ENCODE measurements at places on chromosomes 5 and 9.

DNA sequence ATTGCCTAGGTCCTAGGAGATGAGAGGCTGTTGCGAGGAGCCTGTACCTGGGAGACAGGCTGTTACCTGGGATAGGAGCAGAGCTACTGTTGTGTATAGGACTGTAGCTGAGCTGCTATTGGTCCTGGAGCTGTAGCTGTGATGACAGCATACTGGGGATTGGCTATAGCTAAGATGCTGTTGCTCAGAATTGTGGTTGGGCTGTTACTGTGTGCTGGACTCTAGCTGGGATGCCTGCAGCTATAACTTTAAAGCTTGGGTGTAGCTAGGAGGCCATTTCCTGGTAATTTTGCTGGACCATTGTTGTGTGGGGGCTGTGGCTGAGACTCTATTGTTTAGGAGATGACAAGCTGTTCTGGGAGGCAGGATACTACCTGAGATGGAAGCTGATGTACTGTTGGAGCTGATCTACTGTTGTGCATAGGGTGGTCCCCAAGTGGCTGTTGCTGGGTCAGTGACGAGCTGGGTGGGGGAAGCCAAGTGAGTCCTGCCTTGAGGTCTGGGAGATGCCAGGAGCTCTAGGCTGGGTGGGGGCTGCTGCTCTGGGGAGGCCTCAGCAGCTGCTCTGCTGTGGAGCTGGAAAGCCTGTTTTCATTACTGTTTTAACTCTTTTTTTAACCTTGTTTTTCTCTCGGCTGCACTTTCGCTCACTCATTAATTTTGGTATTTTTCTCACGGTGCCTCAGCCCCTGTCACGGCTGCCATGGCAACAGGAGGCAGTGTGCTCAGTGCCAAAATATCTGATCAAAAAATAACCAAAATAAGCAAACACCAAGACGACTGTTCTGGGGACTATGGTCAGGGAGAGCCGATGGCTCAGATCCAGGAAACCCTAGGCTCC is 3.0 kb upstream of the PCDH1 start:
- peaks cover 17% of the 10 kb centered on the region for H3K4me1 ChIP-seq
- DNase-seq: peak; percentile 66
- no peak overlapping the region for H3K4me3 ChIP-seq
- H3K36me3 ChIP-seq: no peaks in the 10 kb centered on the region
- no peaks in the 10 kb centered on the region for H3K27me3 ChIP-seq

DNA sequence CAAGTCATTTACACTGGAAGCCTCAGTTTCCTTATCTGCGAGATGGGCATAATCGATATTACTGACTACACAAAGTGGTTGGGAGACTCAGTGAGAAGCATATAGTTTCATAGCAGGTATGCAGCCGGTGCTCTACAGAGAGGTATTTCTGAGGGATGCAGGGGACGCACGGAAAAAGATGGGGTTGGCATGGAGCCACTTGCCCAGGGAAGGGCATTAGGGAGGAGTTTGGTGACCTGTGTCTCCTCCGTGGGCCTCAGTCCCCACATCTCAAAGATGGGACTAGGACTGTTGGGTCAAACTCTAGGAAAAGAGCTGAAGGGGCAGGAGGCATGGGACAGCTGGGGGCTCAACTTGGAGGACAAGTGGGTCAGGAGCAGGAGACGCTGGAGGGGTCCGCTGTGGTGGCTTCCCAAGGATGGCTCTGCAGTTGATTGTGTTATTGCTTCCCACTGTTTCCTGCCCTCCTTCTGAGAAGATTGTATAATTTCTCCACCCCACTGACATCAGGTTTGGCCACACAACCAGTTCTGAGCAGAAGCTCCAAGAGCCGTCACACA is 158.6 kb upstream of the ALDH1B1 start:
- no peak overlapping the region for H3K27ac ChIP-seq
- no peak for DNase-seq
- peaks cover 7% of the 10 kb centered on the region for H3K4me1 ChIP-seq
- no peaks in the 10 kb centered on the region for H3K36me3 ChIP-seq

GRCh38 chr9:22919423-22919822 is 472.8 kb downstream of the DMRTA1 start:
- no peak overlapping the region for H3K4me3 ChIP-seq
- H3K27me3 ChIP-seq: no peaks in the 10 kb centered on the region
- no peak for DNase-seq
- no peaks in the 10 kb centered on the region for H3K4me1 ChIP-seq
- no peak overlapping the region for H3K27ac ChIP-seq

DNA sequence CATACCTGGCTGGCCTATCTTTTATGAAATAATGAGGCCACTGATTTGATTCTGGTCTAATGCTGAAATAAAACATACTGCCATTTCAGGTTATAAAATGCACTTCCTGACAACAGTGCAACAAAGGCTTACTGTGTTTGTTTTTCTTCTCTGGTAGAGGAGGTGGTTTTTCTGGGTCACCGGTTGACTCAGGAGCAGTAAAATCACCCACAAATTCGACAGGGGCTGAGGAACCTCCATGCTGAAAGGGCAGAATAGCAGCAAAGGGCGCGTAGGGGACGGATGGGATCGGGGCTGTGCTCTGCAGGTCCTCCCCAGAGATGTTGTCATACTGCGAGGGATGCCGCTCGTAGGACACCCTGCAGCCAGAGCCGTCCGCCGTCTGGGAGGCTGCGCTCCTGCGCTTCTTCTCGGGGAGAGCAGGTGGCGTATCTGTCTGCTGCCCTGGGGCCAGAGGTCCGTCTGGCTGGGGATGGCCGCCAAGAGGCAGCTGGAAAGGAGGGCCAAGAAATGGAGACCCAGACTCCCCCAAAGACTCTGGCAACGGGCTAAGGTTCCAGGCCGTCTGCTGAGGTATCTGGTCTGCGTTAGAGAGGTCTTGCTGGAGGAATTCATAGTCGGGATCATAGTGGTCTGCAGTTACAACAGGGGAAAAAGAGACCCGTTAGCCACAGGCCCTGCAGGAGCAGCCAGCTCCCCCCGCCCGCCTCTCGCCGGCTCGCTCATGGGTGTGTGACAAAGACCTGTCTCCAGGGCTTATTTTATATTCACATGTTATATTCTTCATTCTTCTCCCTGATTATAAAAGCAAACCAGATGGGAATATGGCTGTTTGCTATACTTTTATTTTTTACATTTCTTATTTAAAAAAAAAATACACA is 80.7 kb downstream of the PRRT1B start:
- no peaks in the 10 kb centered on the region for H3K4me1 ChIP-seq
- no peak overlapping the region for H3K4me3 ChIP-seq
- no peaks in the 10 kb centered on the region for H3K36me3 ChIP-seq

- no peak overlapping the region for H3K27ac ChIP-seq
- no peaks in the 10 kb centered on the region for H3K36me3 ChIP-seq
- H3K4me1 ChIP-seq: peaks cover 3% of the 10 kb centered on the region
- H3K27me3 ChIP-seq: no peaks in the 10 kb centered on the region
Measured at GRCh38 chr5:53114988-53115387, 5.4 kb upstream of the MOCS2 start.

- peaks cover 4% of the 10 kb centered on the region for H3K4me1 ChIP-seq
- H3K27ac ChIP-seq: no peak overlapping the region
- peak; percentile 60 for DNase-seq
Measured at GRCh38 chr9:117394655-117395054, 20.2 kb downstream of the ASTN2 start.

GRCh38 chr9:124339603-124340146 is 75.6 kb downstream of the PSMB7 start:
- H3K27me3 ChIP-seq: no peaks in the 10 kb centered on the region
- no peaks in the 10 kb centered on the region for H3K4me1 ChIP-seq
- H3K4me3 ChIP-seq: no peak overlapping the region

DNA sequence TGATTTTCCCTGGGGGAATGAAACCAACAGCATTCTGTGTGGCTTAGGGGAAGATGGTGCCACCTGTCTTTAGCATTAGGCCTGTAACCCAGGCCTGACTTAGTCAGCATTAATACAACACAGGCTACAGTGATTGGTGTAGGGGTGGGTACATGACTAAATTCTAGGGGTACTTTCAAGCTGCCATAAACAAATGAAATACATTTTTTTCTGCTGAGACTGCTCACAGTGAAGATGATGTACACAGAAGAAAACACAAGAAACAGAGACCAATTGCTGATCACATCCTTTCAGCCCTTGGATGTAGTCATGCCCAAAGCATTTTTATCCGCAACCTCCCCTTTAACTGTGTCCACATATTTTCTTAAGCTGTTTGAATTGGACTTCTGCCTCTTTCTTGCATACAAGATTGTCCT is 527.2 kb downstream of the KCTD16 start:
- peaks cover 6% of the 10 kb centered on the region for H3K4me1 ChIP-seq
- peak; percentile 65 for DNase-seq
- no peaks in the 10 kb centered on the region for H3K27me3 ChIP-seq
- H3K27ac ChIP-seq: peak overlapping the region; percentile 33
- no peak overlapping the region for H3K4me3 ChIP-seq
- H3K36me3 ChIP-seq: no peaks in the 10 kb centered on the region

DNA sequence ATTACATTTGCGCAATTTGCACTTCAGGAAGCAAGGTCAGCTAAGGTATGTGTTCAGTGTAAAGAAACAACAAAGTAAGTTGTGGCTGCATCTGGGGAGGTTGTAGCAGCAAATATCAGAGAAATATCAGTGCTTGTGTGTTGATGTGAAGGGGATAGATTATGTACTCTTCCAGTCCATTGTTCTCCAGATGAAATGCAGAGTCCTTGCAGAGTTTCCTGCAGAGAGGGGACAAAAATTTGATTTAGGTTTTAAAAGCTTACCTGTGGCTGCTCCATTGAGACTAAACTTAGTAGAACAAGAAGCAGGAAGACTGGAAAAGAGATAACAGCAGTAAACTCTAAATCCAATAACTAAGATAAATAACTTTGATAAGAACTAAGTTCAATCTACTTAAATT is 952.2 kb downstream of the CDH18 start:
- peak; percentile 41 for DNase-seq
- no peak overlapping the region for H3K4me3 ChIP-seq
- no peaks in the 10 kb centered on the region for H3K4me1 ChIP-seq
- H3K27me3 ChIP-seq: no peaks in the 10 kb centered on the region

- H3K36me3 ChIP-seq: no peaks in the 10 kb centered on the region
- no peaks in the 10 kb centered on the region for H3K27me3 ChIP-seq
- no peak overlapping the region for H3K4me3 ChIP-seq
- no peak overlapping the region for H3K27ac ChIP-seq
Measured at GRCh38 chr9:94855903-94856302, 129.4 kb downstream of the AOPEP start.

DNA sequence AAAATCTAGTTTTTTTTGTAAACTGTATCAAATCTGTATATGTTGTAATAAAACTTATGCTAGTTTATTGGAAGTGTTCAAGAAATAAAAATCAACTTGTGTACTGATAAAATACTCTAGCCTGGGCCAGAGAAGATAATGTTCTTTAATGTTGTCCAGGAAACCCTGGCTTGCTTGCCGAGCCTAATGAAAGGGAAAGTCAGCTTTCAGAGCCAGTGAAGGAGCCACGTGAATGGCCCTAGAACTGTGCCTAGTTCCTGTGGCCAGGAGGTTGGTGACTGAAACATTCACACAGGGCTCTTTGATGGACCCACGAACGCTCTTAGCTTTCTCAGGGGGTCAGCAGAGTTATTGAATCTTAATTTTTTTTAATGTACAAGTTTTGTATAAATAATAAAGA is 24.3 kb downstream of the HMGCR start:
- peaks cover 17% of the 10 kb centered on the region for H3K36me3 ChIP-seq
- H3K4me3 ChIP-seq: no peak overlapping the region
- no peaks in the 10 kb centered on the region for H3K4me1 ChIP-seq
- DNase-seq: no peak
- H3K27me3 ChIP-seq: no peaks in the 10 kb centered on the region
- H3K27ac ChIP-seq: no peak overlapping the region

DNA sequence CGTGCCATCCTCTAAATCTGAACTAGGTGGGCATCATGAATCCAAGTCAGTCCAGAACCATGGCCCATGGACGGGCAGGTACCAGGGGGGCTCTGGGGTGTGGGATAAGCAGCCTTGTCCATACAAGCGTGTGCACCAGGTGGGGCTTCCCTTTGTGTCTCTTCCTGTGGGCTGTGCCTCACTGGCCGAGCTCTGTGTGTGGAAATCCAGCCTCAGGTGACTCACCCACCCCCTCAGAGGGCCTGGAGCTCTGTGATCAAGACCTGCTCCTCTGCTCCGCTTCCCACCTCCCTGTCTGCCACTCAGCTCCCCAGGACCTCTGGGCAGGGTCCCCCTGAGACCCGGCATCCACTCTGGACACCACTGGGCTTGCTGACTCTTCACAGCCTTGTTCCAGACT is 33.0 kb downstream of the GADD45G start:
- no peak overlapping the region for H3K4me3 ChIP-seq
- no peaks in the 10 kb centered on the region for H3K36me3 ChIP-seq
- no peaks in the 10 kb centered on the region for H3K27me3 ChIP-seq
- H3K4me1 ChIP-seq: peaks cover 4% of the 10 kb centered on the region
- DNase-seq: no peak
- H3K27ac ChIP-seq: no peak overlapping the region

DNA sequence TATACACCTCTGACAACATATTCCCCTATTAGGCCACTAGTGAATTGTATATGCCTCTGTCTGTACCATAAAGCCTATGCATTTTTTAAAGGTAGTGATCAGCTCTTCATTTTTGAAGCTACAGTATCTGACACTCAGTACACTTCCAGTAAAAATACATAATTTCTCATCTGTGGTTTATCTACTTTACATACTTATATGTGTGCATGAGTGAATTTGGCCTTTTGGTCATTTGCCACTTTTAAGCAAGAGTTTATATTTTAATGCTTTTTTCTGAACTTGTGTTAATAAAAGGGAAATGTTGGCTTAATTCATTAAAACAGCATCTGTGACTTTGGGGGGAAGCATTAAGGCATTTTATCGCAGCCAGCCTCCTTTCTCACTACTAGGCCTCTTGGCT is 47.8 kb downstream of the ST8SIA4 start:
- H3K36me3 ChIP-seq: peaks cover 2% of the 10 kb centered on the region
- H3K4me3 ChIP-seq: no peak overlapping the region
- H3K4me1 ChIP-seq: no peaks in the 10 kb centered on the region
- no peak for DNase-seq

DNA sequence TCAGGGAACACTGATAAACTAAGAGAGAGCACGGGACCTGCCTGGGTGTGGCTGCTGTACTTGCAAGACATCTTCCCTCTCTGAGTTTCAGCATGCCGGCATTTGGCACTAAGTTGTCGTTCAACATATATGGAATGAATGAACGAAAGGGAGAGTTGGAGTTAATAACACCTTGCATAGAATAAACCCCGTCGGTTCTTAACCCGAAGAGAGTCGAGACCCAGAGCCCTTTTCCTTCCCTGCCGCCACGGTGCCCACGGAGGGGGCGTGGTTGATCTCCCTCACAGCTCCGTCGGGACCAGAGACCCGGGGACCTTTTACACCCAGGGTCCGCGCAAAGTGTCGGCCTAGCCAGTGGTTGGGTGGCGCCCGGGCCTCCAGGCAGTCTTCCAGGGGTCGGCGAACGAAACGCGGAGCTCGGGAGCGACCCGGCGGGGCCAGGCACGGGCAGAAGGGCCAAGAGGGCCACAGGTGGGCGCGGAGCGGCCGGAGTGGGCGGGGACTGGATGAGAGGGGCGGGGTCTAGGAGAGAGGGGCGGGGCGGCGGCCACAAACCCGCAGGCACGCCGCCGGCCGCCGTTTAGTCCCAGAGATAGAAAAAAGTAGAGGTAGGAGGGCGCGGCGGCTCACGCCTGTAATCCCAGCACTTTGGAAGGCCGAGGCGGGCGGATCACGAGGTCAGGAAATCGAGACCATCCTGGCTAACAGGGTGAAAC is 735 bp upstream of the RPL26L1 start:
- no peak overlapping the region for H3K27ac ChIP-seq
- no peaks in the 10 kb centered on the region for H3K27me3 ChIP-seq
- H3K4me1 ChIP-seq: no peaks in the 10 kb centered on the region

Measured in mesendoderm (in vitro differentiated cells).